ENCODE measurements at places on chromosomes 12 and 14. TPM values are rescaled to one million over a fixed set of nuclear protein-coding genes. Genes with fewer than 3 reads are reported as not detected.

Gene ERBB3
- 4.3 TPM for total RNA-seq

Gene OR4K2
- total RNA-seq = not detected

Gene BCL2L2
- total RNA-seq = 17.3 TPM

Gene LMNTD1
- total RNA-seq = not detected

Gene SLC7A7
- total RNA-seq = 27.3 TPM

DNA sequence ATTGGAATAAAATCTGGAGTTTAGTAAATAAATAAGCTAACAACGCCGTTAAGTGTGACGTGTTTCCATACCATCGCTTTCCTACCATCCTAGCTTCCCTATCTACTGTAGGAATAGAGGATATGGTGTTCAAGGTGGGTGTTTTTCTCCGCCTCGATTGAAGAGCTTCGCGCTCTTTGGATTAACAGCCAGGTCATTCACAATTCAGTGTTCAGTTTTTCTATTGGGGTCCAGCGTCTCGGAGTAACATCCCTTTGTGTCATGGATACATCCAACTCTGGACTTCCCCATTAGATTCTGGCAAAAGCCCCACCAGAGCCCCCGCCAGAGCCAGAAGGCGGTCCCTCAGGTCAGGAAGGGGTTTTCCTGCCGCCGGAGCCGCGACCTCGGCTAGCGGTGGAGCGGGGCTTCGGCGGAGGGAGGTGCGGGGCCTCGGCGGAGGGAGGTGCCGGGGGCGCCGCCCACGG, 1.2 kb upstream of the SRGAP1 start:
- DNase-seq = no peak

DNA sequence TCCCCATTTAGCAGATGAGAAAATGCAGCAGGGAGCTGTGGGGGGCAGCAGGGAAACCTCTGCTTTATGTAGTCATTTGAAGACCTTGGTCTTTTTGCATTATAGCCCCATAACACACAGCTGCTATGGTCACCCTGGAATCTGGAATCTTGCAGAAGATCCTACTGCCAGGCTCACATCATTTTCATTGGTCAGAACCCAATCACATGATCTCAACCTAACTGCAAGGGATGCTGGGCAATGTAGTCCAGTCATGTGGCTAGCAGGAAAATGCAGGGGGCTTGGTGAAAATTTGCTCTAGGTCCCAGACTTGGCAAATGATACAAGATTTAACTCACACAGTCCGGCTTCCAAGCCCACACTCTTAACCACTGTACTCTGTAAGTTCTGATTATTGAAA, 1028.7 kb downstream of the AACS start:
- no peak for DNase-seq

DNA sequence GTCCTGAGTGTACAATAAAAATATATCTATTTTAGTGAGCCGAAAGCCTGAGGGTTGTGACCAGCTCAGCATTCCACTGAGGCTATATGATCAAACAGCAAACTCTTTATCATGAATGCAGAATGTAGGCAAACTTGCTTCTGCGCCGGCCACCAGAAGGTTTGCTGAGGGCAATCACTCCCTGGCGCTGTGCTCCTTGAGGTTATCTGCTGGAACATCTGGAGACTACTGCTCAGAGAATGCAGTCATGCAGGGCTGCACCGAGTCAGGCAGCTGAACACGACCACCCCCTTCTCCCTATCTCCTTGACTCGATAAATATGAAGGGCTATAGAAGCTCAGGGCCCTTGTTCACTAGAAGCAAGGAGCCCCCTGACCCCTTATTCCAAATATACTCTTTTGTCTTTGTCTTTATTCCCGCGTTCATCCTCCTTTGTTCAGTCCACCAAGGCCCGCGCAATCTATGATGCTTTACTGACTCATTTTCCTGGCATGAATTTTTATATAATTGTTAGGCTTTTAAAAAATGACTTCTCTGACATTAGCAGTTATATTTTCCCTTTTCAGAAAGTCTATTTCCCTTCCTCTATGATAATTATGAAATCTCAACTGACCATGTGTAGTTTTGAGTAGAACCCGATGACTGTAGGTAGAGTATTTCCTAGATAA, 1089.3 kb downstream of the SLC16A7 start:
- no peak for DNase-seq

DNA sequence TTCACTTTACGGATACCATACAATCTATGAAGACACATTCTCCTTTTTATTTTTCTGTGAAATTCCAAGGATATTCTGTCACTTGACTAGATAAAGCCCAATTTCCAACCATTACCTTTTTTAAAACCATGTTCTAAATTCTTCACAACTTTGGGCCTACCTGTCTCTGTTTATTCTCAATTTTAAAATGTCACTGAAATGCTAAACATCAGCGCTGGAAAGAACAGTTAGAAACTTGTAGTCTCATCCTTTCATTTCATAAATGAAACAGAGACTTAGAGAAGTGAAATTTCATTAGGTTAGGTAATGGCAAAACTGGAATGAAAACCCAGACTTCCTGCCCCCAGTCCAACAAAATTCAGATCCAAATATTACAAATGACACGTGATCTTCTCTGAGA, 396.2 kb downstream of the CCDC91 start:
- no peak for DNase-seq

DNA sequence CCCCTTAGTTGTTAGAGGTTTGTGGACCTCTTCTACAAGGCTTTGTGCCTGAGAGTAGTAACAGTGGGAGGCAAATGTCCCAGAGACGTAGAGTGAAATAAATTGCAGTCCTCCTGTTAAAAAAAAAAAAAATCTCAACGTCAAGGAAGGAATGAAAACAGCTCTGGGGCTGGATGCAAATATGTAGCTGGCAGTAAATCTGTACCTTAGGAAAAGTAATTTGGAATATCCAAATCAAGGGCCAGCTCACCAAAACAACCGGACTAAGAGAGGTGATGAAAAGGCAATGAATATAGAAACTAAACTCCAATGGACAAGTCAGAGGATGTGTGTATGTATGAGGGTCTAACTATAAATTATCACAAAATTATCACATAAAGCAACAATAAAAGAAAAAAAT, 27.0 kb downstream of the SINHCAF start:
- DNase-seq = no peak

DNA sequence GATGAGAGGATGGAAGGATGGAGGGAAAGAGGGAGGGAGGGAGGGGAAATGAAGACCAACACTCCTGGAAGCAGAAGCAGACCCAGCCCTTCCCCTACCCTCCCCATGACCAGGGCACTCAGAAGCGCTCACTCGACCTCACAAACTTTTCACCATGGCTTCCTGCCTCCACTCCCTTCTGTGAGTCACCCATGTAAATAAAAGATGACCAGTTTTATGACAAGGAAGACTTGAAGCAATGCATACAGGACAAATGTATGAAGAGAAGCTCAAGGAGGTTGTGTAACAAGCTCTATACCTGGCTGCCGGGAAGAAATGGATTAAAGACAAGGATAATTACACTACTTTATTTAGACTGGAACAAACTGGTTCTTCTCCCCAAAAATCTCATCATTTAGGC, 63.8 kb downstream of the CDC42BPB start:
- no peak for DNase-seq

DNA sequence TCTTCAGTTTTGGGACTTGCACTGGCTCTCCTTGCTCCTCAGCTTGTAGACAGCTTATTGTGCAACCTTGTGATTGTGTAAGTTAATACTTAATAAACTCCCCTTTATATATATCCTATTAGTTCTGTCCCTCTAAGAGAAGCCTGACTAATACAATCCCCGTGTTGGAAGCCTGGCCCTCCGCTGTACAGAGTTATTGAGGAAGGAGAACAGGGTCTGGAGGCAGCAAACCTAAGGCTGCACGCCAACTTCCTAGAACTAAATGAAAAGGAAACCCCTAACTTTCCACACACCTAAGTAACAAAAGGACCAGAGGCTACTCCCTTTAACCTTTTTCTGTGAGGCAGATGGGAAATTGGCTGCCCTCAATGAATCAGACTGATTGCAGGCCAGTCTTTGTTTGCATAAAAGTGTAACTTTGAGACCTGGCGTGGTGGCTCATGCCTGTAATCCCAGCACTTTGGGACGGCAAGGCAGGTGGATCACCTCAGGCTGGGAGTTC, 42.6 kb upstream of the LIMA1 start:
- no peak for DNase-seq

GRCh38 chr12:132525011-132525832, 35.3 kb downstream of the FBRSL1 start:
- no peak for DNase-seq

DNA sequence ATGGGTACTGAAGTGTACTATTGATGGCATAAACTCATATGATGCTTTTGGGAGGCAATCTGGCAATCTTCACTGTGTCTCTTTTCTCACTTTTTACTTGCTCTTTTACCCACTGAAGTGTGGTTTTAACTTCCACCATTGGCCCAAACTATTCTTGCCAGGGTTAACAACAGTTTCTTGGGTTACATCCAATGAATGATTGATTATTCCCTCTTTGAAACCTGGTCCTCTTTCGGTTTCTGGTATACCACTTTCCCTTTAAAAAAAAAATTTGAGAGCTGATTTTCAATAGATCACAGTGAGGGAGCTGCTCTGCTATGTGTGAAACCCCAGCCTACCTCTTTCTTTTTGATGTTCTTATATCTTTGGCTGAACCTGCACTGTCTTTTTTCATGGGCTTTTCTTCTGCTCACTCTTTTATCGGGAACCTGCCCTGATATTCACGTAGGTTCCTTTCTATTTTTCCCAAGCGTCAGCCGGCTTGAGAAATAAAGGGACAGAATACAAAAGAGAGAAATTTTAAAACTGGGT, 56.1 kb upstream of the OR4E1 start:
- DNase-seq = no peak

GRCh38 chr12:48979602-48980388, 1.7 kb downstream of the WNT1 start:
- no peak for DNase-seq

DNA sequence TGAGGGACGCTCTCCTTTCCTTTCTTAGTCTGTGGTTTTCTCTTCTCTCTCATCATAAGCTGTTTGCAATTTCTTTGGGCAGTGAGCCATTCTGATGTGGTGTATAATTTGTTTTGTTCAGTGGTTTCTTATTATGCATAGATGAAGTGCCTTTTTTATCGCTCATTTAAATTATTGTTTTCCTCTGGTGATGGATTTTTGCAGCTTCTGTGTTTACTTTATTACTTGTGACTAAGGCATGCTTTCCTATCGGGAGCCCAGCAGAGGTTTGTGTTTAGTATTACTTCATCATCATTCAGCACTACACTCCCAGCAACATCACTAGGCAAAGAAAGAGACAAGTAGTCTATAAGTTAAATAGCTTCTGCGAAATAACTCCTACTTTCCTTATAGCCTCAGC, 586.6 kb upstream of the NOVA1 start:
- DNase-seq = no peak

- no peak for DNase-seq
Observed at GRCh38 chr14:35825968-35826217, 245 bp upstream of the BRMS1L start.

DNA sequence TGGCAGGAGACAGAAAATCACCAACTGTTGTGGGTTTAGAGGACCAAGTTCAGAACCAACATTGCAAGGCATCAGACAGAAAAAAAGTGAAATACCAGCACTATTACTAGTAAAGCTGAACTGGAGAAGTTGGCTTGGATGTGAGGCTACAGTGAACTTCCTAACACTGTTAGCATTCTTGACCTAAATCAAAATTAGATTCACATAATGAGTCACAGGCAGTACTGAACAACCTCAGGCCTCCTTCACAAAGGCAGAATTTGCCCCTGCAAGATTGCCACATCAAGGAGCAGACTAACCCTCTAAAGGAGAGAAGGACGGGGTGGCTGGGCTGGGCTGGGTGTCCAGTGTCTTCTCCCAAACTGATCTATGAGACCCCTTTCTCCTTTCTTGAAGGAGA, 539.7 kb downstream of the SNAPC1 start:
- no peak for DNase-seq

- DNase-seq = no peak
Observed at GRCh38 chr14:81301813-81302212, 81.1 kb upstream of the GTF2A1 start.

DNA sequence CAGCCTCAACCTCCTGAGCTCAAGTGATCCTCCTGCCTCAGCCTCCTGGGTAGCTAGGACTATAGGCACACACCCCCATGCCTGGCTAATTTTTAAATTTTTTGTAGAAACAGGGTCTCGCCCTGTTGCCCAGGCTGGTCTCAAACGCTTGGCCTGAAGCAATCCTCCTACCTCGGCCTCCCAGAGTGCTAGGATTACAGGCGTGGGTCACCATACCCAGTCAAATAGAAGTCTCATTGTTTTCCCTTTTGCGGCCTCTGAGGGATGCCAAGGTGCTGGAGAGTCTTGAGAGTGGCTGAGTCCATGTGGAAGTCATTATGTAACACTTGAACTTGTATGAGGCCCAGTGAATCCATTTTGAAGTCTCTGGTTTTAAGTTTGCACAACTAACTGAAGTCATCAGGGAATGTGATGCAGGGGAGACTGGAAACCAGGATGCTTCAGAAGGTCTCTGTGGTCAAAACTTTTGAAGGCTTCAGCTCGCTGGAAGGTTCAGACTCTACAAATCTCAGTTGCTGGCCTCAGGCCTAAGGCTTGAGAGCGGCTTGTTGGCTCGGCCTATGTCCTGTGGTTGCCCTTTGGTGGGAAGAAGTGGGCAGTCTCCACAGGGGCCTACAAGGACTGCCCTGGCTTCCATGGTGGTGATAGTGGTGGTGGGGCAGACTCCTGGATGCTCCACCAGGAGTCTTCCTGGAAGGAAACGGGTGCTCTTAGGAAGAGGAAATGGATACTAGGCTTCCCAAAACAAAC, 29.2 kb downstream of the GALNT16 start:
- DNase-seq = no peak

GRCh38 chr14:52463375-52463774, 88.9 kb downstream of the TXNDC16 start:
- DNase-seq = no peak

DNA sequence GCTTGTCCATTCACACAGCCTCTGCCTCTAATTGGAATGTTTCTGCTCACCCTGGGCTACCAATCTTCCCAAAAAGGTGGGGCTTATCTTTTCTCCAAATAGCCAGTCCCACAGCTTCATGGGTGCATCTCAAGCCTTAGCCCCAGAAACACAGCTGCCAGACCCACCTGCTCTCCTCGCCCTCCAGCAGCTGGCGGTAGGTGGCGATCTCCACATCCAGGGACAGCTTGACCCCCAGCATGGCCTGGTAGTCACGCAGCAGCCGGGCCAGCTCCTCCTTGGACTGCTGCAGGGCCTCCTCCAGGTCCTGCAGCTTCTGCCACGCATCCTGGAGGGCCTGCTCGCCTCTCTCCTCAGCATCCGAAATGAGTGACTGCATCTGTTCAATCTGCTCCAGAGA, 11.1 kb downstream of the KRT77 start:
- no peak for DNase-seq

GRCh38 chr12:3138941-3139511, 61.8 kb downstream of the TSPAN9 start:
- DNase-seq = no peak

All from G401 (cell line).